Fibroblast of the aortic adventitia (primary cell): ENCODE measurements at places on chromosomes 3 and 15.

DNA sequence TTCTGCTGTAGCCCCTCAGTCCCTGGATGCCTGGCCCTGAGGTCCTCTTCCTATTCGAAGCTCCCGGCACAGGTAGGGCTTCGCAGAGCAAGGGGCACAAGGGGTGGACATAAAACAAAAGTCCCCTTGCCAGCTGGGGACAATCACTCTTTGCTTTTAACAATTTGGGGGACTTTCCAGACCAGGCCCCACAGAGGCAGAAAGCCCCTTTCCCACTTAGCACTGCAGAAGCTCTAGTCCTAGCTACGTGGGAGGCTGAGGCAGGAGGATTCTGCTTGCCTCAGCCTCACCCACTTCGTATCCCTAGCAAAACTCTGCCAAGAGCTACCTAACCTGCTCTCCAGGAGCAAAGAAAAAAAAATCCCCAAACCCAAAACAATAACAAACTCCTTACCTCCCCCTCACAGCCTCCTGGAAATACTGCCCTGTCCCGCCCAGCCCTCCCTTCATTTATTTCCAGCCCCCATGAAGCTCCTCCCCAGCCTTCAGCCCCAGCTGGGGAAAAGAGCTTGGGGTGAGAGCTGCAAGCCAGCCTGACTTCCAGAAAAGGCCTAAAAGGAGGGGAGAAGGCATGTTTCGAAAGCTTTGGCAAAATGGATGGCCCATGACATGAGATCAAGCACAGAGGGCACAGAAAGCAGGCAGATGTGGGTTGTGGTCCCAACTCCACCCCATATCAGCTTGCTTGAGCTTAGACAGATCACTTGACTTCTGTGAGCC, at the start of gene CIDEC:
Gene CIDEC, minus strand, starts transcription at position 424 of the 720 bp plus-strand sequence. CDS start 1,767 bp downstream, outside the sequence.
- DNase-seq, result no peak

GRCh38 chr15:88334436-88334835, 77.9 kb upstream of the NTRK3 start:
- peak; percentile 70 for DNase-seq

GRCh38 chr3:111613294-111613693, 18.1 kb upstream of the ZBED2 start:
- DNase-seq, result no peak

DNA sequence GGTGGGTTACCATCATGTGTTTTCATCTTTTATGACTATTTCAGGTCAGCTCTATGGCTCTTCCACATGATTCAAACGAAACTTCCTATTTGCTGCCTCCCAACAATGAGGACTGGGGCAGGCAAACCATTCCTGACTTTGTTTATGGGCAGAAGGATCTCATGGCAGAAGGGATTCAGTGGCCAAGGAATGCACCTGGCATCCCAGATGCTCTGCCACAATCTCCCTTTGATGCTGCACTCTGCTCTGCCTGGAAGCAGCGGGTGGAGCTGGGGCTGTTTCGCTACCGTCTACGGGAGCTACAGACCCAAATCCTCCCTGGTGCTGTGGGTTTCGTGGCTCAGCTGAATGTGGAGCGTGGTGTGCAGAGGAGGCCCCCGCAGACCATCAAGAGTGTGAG, 6.8 kb downstream of the GDPGP1 start:
- DNase-seq, result no peak

DNA sequence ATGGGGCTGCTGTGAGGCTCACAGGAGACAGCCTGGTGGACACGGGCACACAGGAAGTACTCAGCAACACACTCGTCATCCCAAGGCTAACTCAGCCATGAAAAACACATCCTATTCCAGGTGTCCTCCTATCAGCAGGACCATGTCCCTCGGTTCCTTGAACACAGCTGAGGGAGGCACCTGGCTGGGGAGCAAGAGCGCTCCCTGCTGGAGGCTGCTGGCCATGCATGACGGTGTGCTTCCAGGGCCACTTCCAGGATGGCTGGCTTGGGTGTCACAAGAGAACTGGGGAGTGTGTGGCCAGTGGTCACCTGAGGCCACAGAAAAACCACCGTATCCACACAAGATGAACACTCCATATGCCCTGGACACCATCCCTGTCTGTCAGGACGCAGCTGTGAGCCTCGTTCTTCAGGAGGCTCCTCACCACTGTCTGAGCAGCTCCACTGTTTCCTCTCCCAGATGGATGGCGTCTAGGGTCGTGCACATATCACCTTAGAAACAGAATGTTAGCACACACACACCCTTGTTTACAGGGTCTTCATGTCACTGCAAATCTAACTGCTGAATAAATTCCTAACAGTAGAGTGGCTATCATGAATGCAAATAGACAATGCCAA, 31.0 kb downstream of the POC1A start:
- peak; percentile 68 for DNase-seq

DNA sequence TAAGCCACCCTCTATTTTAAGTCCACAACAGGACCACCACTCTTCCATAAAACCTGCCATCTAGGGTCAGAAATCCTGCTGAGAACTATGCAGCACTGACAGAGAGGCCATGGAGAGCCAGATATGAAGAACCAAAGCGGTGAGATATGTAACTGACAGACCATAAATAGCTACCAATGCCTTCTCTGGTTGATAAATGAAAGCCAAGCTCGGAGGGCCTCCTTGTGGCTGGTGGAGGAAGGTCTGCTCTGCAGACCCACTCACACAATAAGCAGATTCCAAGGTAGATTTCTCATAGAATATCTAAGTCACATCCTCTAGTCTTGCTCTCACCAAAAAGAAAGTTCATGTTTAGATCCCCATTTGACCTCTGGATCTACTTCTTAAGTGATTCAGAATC, 38.9 kb downstream of the RYK start:
- peak; percentile 55 for DNase-seq

GRCh38 chr3:196523841-196524240, 8.7 kb upstream of the SMCO1 start:
- no peak for DNase-seq

DNA sequence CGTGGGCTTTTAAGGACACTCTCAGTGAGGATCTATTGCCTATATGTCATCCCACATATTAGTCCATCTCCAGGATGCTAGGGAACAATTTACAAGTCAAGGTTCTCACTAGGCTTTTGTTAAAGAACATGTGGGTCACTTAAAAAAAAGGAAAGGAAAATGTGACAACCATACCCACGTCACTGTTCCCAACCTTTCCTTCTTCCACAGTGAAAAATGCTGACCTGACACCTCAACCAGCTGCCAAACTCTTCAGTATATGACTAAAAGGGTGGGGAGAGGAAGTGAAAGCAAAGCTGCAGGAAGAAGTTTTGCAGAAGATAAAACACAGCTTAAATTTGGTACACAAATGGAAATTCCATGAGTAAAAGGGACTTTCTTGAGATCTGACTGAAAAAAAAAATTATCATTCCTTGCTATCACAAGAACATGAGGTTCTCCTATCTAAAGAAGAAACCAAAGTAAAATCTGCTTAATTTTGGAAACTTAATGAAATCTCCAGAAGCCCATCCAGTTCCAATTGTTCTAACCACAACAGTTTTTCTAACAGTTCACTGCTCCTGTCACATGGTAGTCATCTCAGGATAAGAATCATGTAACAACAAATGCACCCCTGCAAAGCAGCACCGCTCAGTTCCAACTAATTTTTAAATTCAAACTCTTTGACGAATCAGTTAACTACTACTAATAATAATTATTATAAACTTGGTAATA, 117.0 kb upstream of the TSPAN3 start:
- peak; percentile 73 for DNase-seq

GRCh38 chr3:10116138-10116460, 624 bp downstream of the BRK1 start:
- DNase-seq, result no peak

GRCh38 chr3:32951410-32951811, at the start of gene CCR4:
TSS of gene CCR4 (plus strand) at chr3:32951644. CDS start at chr3:32953423, 1,779 bp downstream.
- peak; percentile 39 for DNase-seq

- DNase-seq, result no peak
Observed at GRCh38 chr3:16255726-16256125, 9.0 kb downstream of the DPH3 start.

DNA sequence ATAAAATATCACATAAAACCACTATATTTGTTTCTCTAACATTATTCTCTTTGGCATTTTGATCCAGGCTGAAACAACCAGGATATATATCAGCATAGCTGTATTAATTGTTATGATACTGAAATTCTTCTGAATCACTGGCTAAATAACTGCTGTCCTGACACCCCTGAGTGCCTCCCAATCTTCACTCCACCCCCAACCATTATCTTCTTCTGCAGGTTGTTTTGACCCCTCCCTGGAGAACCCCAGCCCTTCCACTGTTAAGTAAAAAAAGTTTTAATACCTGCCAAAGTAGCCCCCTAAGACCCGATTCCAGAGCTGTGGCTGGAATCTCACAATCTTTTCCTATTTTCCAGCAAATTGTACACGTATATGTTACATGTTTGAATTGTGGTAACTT, 124.1 kb downstream of the DNAH12 start:
- DNase-seq, result no peak

GRCh38 chr15:38196076-38196475, 56.6 kb upstream of the SPRED1 start:
- no peak for DNase-seq

- no peak for DNase-seq
Observed at GRCh38 chr3:171374260-171374659, 85.9 kb downstream of the TNIK start.

- no peak for DNase-seq
Observed at GRCh38 chr15:85929786-85930185, 135.1 kb upstream of the KLHL25 start.

DNA sequence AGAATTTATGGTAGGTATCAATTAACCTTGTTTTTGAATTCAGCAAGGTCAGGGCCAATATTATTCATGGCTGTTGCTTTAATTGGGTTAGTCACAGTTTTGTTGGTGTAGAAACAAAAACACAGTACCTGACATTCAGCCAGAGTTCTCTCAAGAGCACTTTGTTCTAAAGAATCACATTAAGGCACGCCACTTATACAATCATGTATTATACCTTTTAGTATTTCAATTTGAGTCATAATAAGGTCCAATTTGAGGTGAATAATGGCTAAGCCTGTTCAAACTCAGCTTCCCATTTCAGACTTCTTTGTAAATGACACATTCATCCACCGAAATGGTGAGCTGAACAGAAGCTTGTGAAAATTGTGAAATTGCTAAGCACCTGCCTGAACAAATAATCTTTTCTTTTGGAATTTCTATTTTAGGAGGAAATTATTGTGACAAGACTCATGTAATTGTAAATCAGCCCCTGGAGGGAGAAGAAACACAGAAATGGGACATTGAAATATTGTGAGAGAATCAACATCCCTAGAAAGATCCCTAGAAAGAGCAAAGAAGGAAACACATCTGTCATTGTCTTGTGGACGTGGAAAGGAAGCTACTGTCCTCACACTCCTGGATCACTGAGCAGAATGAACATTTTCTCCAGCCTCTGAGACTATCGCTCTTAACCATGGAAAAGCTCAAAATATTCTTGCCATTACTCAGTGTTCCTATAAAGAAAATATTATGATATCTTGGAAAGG, 29.3 kb downstream of the RIOX2 start:
- no peak for DNase-seq

- peak; percentile 76 for DNase-seq
Observed at GRCh38 chr3:149589332-149589731, 68.5 kb downstream of the WWTR1 start.

DNA sequence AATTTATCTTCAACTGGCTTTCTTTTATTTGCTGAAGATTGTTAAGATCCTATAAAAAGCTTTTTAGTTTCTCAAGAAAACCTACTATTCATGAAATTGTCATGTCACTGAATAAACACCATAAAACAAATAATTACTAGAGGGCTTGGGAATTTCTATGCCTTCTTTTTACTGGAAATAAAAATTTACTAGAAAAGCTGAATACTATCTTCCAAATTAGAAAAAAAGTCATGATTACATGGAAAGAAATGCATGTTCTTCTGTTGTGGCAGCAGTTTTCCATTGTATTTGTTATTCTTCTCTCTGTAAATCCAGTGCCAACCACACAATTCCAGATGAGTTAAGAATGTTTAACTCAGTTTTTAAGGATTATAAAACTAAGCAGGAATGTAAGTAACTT, 153.8 kb downstream of the RAP2B start:
- DNase-seq, result peak; percentile 74

- DNase-seq, result no peak
Observed at GRCh38 chr3:78963771-78964170, 804.0 kb downstream of the ROBO1 start.

DNA sequence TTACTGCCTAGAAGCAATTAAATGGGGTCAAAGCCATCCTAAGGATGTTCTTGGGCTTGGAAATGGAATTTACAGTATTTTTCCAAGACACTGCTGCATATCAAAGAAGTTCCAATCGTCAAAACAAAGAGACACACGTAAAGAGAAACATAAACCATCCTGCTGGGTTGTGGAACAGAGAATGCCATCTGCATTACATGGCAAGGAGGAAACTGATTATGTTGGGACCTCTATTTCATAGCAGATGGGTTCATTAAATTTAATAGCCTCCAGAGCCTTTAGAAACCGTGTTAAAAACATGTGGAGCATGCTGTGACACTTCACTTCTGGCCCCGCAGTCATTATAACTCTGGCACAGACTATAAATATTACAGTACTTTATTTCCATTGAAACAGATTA, 154.6 kb downstream of the LRTM1 start:
- DNase-seq, result no peak

GRCh38 chr3:14514323-14514720, 25.8 kb downstream of the GRIP2 start:
- no peak for DNase-seq

DNA sequence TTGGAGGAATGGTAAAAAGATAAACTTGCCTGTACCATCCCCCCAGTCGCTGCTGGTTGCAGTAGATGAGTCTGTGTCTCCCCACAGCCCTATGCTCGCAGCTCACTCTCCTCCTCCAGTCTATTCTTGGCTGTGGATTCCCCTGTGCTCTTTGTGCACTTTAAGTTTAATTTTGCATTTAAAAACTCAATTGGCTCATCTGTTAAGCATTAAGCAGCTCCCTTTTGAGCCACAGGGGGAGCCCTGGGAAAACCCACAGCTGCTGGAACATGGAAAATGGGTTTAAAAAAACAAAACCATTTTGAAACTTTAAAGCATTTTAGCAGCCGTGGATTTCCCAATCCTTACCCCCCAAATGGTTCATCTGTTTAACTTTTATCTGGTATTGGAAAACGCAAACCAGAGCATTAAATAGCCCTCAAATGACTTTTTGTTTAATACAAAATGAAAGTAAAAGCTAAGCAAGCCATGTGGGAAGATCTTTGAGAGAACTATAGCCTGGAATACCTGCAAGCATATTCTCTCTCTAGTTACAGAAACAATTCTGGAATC, 536.9 kb downstream of the ZIC1 start:
- DNase-seq, result peak; percentile 94

- no peak for DNase-seq
Observed at GRCh38 chr15:67361100-67361499, 106.5 kb downstream of the IQCH start.

DNA sequence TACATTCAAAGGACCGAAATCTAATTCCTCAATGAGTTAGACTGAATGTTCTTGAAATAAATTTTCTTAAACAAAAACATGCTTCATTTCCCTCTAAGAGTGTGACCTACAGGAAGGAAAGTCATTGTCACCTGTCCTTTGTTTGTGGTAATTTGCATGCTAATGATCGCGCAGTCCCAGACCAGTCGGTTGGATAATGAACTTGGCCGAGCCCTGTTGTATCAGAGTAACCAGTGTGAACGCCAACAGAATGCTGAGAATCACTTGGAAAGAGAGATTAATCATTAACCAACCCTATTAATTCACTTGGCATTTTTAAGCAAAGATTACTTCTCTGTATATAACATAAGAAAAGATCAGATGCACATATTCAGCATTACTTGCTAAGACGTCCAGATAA, 8.1 kb upstream of the ARNT2 start:
- DNase-seq, result no peak

- no peak for DNase-seq
Observed at GRCh38 chr3:185737740-185738680, 86.8 kb downstream of the IGF2BP2 start.

GRCh38 chr3:14368146-14368545, 34.3 kb upstream of the SLC6A6 start:
- DNase-seq, result no peak
